ENCODE measurements at places on chromosomes 2 and 18. TPM values are rescaled to one million over a fixed set of nuclear protein-coding genes. Genes with fewer than 3 reads are reported as not detected.

DNA sequence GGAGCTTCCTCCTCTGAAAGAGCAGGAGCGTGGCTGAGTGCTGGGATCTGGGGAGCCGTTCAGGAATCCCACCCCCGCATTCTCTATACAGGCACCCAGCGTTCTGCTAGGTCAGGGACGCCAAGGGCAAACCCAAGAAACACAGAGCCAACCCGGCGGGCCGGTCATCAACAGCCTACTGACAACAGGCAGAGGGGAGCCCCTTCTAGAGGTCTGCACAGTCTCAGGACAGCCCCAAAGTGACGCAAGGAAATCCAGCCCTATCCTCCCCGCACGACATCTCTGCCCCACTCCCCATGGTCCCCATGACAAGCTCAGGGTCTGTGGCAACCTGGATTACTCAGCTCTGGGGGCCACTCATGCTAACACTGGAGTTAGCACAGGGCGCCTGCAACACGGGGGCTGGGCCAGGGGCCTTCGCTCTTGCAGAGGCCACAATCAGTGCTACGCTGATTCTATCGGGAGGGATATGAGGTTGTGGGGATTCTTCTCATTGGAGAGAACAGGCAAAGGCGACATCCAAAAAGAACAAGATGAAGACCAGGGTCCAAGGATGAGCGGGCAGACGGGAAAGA, 81.6 kb downstream of the PXDN start:
- H3K4me1 ChIP-seq, result peaks cover 9% of the 10 kb centered on the region
- no peak overlapping the region for H3K4me3 ChIP-seq
- DNase-seq, result no peak
- H3K36me3 ChIP-seq, result no peaks in the 10 kb centered on the region
- H3K27ac ChIP-seq, result no peak overlapping the region

DNA sequence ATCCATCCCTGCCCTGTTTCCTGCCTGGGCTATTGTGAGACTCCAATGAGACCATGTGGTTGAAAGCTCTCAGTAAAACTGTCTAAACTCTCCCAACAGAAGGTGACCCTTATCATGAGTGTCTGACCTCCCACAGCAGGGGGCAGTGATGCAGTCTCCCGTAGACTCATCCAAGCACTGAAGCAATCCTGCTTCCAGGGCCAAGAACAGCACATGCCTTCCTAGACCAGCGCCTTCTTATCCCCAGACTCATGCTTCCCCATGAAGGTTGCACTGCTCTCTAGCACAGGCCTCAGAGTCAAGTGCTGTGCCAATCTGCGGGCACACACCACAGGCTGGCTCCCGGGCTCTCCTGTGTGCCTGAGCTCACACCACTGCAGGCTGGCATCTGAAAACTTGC, 112.3 kb downstream of the TNS1 start:
- H3K4me1 ChIP-seq, result peaks cover 15% of the 10 kb centered on the region
- peaks cover 58% of the 10 kb centered on the region for H3K36me3 ChIP-seq
- peak overlapping the region; percentile 4 for H3K27ac ChIP-seq
- DNase-seq, result no peak

DNA sequence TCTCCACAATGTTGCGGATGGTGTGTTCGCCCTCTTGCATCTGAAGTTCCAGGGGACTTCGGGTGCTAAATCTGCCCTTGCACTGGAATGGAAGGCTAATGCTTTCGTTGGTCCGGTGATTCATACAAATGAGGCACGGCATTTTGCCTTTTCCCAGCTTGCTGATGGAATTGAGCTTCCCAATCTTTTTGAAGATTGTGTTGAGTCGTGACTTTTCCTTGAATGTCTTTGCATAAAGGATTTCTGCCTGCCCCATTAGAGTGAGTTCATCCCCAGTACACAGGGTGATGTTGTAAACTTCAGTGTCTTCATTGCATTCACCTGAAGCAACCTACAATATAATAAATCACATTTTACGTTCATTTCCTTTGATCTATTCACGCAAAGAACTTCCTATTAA, 98.0 kb downstream of the MEP1B start:
- DNase-seq, result no peak
- no peaks in the 10 kb centered on the region for H3K27me3 ChIP-seq
- H3K36me3 ChIP-seq, result peaks cover 3% of the 10 kb centered on the region
- no peak overlapping the region for H3K4me3 ChIP-seq
- H3K27ac ChIP-seq, result no peak overlapping the region

The IL36A gene
- total RNA-seq, result not detected

DNA sequence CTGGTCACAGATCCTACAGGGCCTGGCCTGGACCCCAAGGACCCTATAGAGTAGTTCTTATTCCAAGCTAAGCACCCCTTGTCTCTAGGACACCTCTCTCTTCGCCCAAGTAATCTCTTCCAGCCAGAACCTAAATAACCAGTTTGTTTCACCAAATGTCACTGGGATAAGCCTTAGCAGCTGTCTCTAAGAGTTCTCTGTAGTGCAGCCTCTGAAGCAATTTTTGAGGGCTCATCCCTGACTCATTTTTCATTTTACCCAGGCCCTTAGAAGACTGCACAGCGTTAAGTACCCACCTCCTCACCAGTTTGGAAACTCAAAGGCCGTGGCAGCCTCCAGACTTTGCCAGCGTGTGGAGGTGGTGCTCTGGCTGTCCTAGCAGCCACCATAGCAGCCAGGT, 290.1 kb upstream of the SIX2 start:
- DNase-seq, result no peak
- no peaks in the 10 kb centered on the region for H3K27me3 ChIP-seq
- H3K36me3 ChIP-seq, result no peaks in the 10 kb centered on the region
- H3K27ac ChIP-seq, result no peak overlapping the region

The ANKRD62 gene
- 13.0 TPM for total RNA-seq

The CDH19 gene
- 3.9 TPM for total RNA-seq

The SFTPB gene
- not detected for total RNA-seq

Measured in body of pancreas (tissue), 4 donors.